GM20000 (cell line): ENCODE measurements at places on chromosomes 5 and 9.

DNA sequence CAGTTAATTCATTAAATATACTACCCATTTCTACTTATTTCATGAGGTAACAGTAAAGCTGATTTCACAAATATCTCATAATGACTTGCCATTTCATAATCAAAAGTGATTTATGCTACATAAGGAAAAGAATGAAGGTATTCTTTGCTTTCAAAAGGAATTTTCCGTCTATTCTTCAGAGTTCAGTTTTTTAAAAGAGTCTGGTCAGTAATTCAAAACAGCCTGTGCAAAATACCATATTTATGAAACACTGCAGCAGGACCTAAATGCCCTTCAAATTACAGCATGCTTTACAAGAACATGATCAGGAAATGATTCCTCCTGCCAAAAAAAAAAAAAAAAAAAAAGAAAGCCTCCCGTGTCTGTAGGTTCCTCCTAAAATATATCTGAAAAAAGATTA is 154.7 kb downstream of the KIAA0825 start:
- DNase-seq = no peak

DNA sequence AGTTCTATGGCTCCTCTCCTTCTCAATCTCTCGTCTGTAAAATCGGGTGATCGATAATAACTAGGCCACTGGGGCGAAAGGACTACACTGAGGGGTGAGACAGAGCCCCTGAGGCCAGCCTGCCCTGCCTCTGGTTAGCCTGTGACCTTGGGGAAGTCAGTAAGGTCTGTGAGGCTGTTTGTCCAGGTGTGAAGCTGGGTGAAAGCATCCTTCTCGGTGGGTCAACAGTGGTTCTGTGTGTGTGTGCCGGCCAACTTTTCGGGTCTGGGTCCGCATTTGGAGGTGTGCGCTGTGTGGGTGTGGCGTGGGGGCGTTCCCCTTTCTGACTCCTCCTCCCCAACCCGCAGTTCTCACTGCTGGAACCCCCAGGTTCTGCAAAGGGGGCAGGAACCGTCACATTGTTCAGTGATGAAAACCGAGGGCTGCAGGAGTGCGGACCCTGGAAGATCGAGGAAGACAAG is 5.0 kb upstream of the RNF44 start:
- DNase-seq = peak; percentile 63

- no peak for DNase-seq
These were observed 151.5 kb downstream of the SEMA6A start for GRCh38 chr5:116423141-116423540.

- no peak for DNase-seq
These were observed 570.9 kb upstream of the GRIN3A start for GRCh38 chr9:102309379-102309778.

DNA sequence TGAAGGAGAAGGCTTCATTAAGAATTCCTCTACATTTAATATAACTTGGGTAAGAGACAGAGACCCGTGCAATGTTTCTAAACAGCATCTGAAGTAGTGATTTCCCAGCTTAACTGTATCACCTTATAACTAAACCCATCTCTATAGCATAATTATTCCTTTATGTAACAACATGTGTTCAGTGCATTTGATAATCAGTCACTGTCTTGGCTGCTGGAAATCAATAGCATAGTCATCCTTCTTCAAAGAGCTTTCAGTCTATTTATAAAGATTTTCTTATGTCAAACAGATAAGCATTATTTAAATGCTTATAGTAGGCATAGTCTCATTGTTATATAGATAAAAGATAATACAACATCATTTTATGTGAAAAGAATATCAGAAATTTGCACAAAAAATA is 80.1 kb upstream of the TYRP1 start:
- no peak for DNase-seq

- DNase-seq = no peak
These were observed 12.1 kb downstream of the LYRM7 start for GRCh38 chr5:131182839-131183238.

DNA sequence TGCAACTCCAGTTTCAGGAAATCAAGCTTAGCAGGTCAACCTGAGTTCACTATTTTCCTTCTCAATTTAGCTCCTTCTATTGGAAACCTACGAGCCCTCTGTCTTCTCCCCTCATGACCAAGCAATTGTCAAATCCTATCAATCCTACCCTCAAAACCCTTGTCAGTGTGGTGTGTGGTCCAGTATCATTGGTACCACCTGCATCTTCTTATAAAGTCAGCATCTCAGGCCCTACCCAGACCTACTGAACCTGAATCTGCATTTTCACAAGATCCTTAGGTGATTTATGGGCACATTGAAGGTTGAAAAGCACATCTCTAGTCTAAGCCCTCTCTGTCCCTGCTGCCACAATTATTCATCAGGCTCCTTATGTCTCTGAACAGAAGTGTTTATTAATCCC is 77.6 kb upstream of the NR4A3 start:
- no peak for DNase-seq

GRCh38 chr9:111615928-111616327 is 15.2 kb upstream of the DNAJC25 start:
- no peak for DNase-seq

DNA sequence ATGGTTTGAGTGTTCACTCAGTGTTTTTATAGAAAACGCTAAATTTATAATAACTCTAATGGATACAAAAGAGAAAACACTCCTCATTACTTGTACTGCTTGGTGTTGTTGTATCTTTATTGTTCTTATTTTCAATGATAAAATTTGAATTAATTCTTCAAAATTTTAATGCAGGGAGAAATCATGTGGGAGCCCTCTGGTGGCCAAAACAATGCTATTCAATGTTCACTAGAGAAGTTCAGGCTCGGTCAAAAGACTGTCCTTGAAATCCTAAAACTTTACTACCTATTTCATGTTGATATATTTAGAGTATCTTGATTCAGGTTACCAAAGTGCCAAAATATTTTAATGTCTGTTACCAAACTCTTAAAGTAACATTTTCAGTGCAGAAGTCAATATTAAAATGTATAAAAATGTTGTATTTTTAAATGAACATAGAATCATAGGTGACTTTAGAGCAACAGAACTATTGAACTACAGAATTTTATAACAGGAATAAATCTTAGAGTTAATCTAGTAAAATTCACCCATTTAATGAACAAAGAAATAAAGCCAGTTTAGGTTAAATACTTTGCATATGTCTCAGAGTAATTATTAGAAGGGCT is 1259.8 kb downstream of the PTPRD start:
- DNase-seq = no peak

- no peak for DNase-seq
These were observed 7.4 kb upstream of the CCDC187 start for GRCh38 chr9:136311051-136312008.

DNA sequence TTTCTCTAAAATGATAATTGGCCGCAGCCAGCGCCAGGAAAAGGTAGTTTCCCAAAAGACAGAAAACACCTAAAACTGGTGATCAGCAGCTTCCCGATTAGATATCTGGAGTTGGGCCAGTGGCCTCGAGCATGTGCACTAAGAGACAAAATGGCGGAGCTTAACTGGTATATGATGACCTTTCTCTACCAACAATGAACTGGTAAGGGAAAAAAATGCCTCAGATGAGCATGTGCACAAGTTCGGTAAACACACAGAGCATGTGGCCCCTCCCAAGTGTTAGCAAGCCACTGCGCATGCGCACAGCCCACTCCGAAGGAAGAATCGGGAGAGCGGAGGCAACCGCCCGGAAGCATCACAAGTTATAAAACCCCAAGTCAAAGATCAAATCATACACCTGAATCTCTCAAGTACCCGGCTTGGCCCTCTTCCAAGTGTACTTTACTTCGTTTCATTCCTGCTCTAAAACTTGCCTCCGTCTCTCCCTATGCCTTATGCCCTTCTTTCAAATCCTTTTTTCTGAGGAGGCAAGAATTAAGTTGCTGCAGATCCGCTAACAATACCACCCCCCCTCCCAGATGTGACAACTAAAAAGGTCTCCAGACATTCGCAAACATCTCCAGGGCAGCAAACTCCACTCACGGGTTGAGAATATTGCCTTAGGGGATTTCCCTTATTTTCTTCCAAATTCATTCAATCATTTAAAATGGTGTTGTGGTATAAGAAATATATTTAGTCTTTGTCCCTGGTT is 15.0 kb upstream of the PTBP3 start:
- DNase-seq = peak; percentile 27

- DNase-seq = no peak
These were observed 814.2 kb upstream of the GRAMD2B start for GRCh38 chr5:125609011-125609410.

DNA sequence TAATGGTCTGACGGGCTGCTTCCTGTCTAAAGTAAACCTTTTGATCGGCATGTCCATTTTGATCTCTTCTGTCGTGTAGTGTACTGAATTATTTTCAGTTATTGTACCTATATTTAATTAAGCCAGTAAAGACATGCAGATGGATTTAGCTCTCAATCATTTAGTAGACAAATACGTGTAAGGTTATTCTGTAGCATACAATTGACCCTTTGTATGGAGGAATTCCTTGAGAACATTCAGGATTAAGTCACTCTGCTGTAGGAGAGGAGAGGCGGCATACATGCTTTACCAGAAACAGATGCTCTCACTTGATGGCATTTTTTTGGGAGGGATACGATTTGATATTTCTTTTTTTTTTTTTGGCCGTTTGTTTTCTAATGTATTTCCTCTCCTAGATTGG is 141.0 kb downstream of the PBX3 start:
- no peak for DNase-seq

GRCh38 chr9:115158661-115159481 is 40.9 kb upstream of the TNC start:
- DNase-seq = no peak

GRCh38 chr5:168853972-168854371 is 274.8 kb upstream of the PANK3 start:
- no peak for DNase-seq

DNA sequence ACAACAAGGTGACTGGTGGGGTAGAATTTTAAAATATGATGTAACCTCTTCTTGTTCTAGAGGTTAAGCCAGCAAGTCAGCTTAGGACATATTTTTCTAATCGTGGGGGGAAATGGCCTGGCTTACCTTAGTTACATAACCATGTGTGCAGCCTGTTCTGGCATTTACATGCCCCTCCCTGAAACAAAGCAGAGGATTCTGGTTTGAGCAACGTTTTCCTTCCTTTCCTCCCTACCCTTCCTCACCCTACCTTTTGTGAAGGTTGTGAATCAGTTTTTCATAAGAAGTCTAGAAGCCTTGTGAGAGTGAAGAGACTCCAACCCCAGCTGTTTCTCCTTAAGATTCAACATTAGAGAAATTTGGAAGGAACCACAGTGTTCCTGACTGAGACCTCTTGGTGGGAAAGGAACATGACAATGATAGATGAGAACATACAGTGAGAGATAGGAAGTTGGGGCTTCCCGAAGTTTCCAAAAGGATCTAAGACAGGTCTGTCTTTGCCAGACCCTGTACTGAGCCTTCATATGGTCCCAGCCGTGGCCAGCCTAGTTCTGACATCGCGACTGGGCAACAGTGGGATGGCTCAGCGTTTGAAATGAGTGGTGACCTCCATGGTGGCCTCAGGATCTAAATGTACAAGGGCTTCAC is 365.2 kb downstream of the SPATA31D1 start:
- DNase-seq = no peak

- DNase-seq = peak; percentile 90
These were observed 1.8 kb upstream of the ADAMTS13 start for GRCh38 chr9:133420392-133420827.

DNA sequence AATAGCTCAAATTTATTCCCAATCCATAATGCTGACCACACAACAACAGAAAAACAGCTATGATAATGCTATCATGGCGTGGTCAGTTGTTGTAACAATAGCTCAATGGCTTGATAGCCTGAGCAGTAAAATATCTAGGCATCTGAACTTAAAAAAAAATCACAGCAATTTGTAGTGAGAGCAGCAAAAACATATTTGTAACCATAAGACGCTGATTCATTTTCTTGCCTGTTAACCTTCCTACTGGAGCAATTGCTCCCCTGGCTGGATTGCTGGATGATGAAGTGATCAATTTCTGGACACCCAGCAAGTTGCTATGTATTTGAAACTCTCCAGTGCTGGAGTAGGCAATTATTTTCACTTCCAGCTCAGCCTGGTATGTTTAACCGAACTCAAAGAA is 115.1 kb downstream of the PCSK1 start:
- no peak for DNase-seq

- DNase-seq = peak; percentile 51
These were observed 69.2 kb downstream of the SYK start for GRCh38 chr9:90870621-90871326.

- no peak for DNase-seq
These were observed 176.0 kb downstream of the DAB2IP start for GRCh38 chr9:121827251-121827967.

GRCh38 chr5:59137846-59138245 is 555.0 kb downstream of the RAB3C start:
- no peak for DNase-seq

DNA sequence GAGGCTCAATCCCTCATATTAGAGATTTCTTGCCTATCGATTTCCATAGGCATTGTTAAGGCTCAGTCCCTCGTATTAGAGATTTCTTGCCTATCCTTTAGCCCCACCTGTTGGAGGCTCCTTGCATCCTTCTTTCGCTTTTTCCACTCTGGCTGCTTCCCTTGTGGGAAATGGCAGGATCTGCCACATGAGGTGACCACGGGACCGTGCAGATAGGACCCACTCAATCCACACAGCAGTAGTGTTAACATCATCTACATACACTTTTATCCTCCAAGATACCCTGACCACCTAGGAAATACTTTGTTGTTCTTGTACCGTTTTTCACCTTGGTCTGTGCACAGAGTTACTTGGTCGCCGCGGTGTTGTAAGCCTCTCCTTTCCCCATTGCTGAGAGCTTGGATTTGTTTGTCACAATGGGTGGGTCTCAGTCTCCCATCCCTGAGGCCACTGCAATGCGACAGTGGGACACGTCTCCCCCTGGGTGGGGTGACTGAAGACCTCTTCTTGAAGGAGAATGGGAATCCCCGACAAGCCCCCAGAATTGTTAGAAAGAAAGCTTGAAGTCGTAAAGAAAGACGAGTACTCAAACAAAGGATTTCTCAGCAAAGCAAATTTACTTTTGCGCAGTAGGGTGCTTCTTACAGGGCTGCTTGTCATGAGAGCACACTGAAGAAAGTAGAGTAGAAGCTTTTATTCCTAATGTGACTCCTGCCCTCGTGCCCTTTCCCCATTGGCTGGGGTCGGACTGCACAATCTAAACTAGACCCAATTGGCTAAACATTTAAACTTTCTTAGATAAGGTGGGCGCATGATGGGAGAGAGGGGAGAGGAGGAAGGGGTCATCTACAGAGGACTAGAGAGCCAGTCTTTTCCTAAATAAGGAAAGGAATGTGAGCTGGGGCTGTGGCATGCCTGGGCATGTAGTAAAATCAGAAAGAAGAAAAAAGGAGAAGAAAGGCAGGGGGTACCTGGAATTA is 19.8 kb downstream of the IFT74 start:
- no peak for DNase-seq
